ENCODE measurements at places on chromosomes 12 and 14. TPM values are rescaled to one million over a fixed set of nuclear protein-coding genes. Genes with fewer than 3 reads are reported as not detected.

RPGRIP1 gene
- not detected for total RNA-seq

GPR65 gene
- 0.18 TPM for total RNA-seq

HOXC12 gene
- total RNA-seq = not detected

PLA2G1B gene
- not detected for total RNA-seq

DENND5B gene
- 25.7 TPM for total RNA-seq

KRT71 gene
- not detected for total RNA-seq

TBK1 gene
- 20.1 TPM for total RNA-seq

CLEC4C gene
- not detected for total RNA-seq

NOS1 gene
- total RNA-seq = 11.0 TPM

PRB3 gene
- total RNA-seq = not detected
